H9 (cell line): ENCODE measurements at places on chromosomes 1 and 21. TPM values are rescaled to one million over a fixed set of nuclear protein-coding genes. Genes with fewer than 3 reads are reported as not detected.

DNA sequence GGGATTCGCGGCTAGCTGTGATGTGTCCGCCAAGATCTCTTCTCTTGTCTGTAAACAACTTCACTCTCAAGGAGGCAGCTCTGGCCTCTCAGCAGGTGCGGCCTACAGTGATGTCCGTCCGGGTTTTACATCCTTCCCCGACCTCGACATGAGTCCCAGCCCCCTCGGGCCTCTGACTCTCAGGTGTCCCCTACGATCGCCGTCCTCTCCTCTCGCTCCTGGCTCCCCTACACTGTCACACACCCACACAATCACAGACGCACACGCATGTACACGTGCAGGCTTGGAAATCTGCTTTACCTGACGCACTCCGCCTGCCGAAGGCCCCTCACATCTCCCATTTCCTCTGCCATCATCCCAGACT is 797 bp upstream of the RSPH1 start:
- DNase-seq: peak; percentile 58

The TP73 gene
- total RNA-seq: 4.7 and 4.9 TPM in 2 replicates

DNA sequence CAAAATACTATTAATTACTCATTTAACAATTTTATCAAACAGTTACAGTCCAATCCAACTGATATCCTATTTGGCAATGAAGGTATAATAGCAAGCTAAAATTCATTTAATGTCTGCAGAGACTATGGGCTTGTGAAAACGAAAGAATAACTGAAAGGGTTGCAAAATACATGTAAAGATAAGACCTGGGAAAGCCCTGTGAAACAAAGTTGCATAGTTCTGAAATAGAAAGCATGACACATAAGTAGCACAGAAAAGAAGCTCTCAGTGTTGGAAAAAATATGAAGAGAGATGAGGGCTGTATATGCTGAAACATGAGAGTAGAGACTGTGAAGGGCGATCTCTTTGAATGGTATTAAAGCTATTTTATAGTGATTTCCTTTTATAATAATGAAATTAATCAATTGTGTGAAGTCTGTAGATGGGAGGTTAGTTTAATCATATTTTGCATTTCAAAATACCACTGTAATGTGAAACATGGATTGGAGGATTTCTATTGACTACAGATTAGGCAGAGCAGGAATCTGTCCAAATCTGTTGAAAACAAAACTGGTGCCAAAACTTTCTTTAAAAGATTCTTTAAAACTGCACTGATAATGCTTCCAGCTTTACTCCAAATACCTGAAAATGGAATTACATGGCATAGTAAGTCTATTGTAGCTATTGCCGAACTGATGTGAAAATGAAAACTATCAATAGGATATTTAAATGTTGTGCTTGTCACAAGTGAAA is 1518.9 kb upstream of the B3GALT2 start:
- no peak for DNase-seq

- DNase-seq: no peak
Observed at GRCh38 chr21:36792505-36792967, 93.6 kb downstream of the SIM2 start.

The ARL8A gene
- 58.6 and 67.2 TPM in 2 replicates for total RNA-seq

The SLC37A1 gene
- total RNA-seq: 34.8 and 37.7 TPM in 2 replicates

The ADORA1 gene
- total RNA-seq: 1.3 and 3.0 TPM in 2 replicates

- no peak for DNase-seq
Observed at GRCh38 chr1:236417336-236417735, 23.2 kb downstream of the EDARADD start.

The RHCE gene
- total RNA-seq: 0.26 and 0.90 TPM in 2 replicates

The HSPA6 gene
- not detected in 2 replicates for total RNA-seq

GRCh38 chr1:246629030-246629429 is 62.8 kb downstream of the CNST start:
- no peak for DNase-seq

The ENSA gene
- total RNA-seq: 212 and 218 TPM in 2 replicates

DNA sequence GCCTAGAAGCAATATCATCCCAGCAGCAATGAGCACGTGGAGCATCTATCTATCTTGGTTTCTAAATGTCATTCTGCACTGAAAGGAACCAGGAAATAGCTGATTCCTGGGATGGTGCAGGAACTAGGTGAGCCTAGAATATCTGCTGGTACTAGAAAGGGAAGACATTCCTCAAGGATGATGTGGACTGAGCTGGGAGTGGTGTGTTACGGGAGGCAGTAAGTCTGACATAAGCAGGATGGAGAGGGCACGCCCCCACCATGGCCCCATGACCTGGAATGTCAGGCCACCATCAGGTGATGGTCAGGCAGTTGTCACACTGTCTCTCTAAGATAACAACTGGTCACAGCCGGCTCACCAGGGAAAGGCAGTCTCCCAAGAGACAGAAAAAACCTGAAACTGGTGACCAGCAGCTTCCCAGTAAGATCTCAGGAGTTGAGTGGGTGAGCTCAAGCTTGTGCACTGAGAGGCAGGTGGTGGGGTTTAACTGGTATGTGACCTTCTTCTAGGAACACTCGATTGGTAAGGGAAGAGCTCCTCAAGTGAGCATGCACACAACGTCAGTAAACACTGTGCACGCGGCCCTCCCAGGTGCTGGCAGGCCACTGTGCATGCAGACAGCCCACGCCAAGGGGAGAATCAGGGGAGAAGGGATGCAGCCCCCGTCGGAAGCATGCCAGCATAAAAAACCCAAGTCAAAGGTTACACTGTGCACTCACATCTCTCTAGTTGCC is 148.7 kb downstream of the ADSS2 start:
- no peak for DNase-seq

DNA sequence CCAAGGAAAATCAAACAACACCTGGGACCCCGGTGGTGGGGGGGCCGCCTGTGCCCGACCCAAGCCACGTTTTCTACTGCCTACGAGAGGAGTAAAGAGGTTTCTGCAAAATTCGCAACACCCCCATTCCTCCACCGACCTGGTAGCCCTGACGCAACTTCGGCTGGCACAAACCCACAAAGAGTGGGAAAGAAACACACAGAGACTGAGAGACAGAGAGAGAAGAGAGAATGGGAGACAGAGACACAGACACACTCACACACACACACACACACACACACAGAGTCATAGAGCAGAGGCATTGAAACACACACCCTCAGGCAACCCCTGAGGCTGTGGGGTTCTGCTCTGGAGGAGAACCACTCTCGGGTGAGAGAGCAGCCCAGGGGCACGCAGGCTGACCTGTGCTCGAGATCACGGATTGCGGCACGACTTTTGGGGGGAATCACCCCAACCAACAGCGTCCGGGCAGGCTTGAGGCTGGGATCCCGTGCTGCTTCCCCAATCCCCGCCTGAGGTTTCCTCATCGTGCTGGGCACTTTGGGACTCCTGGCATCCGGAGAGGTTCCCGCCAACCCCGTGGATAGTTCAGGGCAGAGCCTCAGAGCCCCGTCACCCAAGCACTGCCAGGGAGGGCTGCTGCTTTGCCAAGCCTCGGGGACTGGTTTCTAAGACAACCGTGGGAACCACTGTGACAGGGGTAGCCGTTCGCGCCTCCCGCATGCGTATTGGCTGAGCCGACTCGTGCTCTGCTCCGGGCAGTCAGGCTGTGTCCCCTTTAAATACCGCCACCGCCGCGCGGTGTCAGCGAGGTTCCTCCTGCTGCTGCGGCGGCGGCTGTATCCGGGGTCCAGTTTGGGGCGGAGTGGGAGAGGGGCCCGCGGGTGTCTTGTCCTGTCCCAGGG is 682.4 kb upstream of the TPTE start:
- DNase-seq: peak; percentile 31

- no peak for DNase-seq
Observed at GRCh38 chr1:121587777-121588176, 403.0 kb downstream of the SRGAP2C start.

DNA sequence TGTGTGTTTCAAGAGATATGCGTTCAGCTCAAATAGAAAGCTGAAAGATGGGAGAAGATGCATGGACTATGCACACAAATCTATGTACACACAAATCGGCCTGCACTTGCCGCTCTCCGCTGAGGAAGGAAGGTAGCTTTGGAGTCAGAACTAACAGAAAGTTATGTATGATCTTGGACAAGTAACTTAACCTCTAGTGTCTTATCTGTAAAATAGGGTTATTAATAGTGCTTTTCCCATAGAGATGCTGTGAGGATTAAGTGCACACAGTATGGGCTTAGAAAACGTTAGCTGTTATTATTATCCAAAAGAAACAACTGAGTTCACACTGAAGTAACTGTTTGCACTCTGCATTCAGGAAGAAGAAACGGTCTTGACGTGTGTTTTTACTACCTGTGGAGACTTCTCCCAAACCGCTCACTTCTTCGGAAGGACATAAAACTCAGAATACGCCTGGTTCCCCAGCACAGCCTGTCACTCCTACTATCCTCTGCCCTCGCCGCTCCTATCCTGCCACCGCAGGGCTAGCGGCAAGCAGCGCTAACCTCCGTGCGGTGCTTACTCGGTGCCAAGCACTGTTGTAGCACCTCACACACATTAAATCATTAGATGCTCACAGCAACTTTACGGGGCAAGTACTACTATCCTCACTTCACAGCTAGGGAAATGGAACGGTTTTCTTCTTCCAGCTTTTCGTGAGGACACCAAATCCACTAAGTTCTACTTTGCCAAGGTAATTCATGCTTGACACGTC is 1.3 kb downstream of the TGFBR3 start:
- DNase-seq: peak; percentile 45

DNA sequence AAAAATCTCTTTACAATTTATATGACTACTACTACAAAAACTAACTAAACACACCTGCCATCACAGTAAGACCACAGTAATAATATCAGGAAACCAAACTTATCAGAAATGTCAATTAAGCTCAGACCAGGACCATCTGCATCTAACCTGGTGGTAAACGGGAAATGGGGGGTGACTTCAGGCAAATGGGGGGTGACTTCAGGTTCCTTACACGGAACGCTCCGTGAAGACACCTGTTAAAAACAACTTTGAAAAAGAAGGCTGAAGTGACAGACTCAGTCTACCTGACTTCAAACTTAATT is 15.8 kb downstream of the PRDM15 start:
- no peak for DNase-seq

The RNU1-3 gene
- 1,874 and 2,051 TPM in 2 replicates for total RNA-seq

GRCh38 chr1:210571356-210572284 is 242.9 kb downstream of the HHAT start:
- no peak for DNase-seq

DNA sequence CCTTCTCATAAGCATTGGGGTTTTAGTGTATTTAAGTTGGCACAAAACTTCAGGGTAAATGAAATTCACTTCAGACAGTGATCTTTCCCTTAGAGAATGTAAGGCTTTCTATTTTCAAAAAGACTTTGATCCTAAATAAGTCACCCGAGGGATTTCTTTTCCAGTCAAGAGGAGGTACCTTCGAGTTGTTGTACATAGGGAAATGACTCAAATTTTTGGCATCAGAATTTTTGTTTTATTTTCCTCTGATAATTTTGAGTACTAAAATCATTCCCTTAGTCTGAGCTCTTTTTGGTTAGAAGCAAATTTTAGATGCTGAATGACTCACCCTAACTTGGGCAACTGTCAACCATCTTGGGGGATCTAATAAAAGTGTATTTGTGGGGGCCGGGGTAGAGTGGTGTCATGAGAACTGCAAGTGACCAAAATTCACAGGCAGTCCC is 193.9 kb downstream of the DHRS3 start:
- no peak for DNase-seq
